CD8-positive, alpha-beta memory T cell (primary cell): ENCODE measurements at places on chromosomes 5 and 9. TPM values are rescaled to one million over a fixed set of nuclear protein-coding genes. Genes with fewer than 3 reads are reported as not detected.

DNA sequence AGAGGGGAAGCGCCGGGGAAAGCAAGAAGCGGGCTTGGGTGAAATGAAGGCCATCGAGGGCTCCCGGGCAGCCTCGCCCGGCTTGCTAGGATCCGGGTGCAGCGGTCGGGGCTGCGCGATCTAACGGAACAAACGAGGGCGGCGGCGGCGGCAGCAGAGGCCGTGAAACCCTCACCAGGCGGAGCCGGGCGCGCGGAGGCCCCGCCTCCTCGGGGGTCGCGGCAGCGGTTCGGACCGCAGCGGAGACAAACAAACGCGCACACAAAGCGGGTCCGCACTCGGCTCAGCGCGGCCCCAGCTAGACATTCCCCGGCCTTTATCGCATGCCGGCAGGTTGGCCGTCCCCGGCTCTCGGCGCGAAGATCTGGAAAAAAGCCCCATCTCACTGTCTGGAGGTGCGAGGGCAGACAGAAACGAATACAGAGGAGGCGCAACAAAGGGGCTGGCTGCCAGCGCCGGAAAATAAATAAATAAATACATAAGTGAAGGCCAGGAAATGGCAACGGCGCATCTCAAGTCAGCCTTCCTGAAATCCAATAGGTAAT, 10.5 kb upstream of the TRIM36 start:
- no peak for DNase-seq

GRCh38 chr5:154541553-154541952, 63.5 kb upstream of the HAND1 start:
- no peak for DNase-seq

GRCh38 chr9:121699571-121700164, 48.2 kb downstream of the DAB2IP start:
- no peak for DNase-seq

- DNase-seq, result no peak
Observed at GRCh38 chr5:158378931-158379330, 520.0 kb upstream of the CLINT1 start.

DNA sequence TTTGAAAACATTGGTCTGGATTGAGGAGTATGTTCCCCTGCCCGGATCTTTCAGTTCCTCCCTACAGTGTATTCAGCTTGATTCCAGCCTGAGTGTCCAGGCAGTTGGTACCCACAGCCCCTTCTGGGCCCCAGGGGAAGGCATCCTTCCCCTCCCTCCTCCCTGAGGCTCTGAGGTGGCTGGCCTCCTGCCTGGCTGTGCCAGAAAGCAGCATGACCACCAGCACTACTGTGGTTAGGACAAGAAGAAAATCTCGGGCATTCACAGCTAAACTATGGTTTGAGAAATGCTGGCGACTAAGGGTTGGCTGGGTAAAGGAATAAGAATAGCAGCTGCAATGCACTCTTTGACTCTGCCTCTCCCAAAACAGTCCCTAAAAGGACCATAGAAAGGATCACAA, 84.6 kb upstream of the LIFR start:
- DNase-seq, result no peak

DNA sequence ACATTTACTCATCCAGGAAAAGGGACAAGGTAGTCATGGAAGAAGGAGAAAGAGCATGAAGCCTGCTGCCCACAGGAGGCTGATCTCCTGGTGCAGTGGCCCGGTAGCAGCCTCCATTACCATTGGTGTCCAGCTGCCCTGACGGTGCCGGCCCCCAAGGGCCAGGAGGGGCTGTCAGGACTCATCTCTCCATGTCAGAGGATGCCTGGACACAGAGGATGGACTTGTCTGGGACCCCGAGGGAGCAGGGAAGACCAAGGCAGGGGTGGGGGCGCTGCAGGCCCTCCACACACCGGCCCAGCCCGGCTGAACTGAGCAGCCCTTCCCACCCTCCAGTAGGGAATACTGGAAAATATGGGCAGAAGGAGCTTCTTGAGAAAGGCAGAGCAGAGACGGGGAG, 52.2 kb downstream of the IRX2 start:
- DNase-seq, result no peak

- DNase-seq, result no peak
Observed at GRCh38 chr5:79518718-79519117, 4.8 kb upstream of the HOMER1 start.

DNA sequence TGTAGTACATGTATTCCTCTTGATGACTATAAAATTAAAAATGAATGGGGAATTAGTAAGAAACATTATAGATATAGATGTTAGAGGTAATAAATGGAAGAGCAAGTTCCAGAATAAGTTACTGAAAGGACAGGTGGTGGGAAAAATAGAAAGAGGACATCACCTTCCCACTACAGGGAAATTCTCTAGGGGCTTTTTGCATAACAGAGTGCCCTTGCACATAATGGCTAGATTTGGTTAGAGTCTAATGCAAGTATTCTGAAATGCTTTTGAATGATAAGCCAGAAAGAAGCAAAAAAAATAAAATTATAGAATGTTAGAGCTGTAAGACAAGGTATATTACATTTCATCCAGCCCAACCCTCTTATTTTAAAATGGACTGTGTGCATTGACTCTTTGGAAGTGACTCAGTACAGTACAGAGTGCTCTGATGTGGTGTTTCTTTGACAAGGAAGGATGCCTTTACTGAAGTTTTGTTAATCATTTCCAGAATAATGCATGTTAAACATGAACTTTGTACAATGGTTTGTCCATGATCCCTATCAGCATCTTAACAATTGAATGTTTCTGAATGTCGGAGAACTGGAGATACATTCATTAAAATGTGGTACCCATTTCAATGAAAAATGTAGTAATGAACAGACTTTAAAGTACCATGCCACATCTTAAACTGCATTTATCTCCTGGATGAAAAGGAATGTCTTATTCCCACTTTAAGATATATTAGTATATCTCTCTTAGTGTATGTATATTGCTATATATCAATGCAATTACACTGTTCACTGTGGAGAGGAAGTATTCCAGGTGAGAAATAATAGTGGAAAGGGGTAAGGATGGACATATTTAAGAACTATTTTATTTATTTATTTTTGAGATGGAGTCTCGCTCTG, 391.1 kb downstream of the ADGRV1 start:
- no peak for DNase-seq

AQP7 gene
- not detected for total RNA-seq

DNA sequence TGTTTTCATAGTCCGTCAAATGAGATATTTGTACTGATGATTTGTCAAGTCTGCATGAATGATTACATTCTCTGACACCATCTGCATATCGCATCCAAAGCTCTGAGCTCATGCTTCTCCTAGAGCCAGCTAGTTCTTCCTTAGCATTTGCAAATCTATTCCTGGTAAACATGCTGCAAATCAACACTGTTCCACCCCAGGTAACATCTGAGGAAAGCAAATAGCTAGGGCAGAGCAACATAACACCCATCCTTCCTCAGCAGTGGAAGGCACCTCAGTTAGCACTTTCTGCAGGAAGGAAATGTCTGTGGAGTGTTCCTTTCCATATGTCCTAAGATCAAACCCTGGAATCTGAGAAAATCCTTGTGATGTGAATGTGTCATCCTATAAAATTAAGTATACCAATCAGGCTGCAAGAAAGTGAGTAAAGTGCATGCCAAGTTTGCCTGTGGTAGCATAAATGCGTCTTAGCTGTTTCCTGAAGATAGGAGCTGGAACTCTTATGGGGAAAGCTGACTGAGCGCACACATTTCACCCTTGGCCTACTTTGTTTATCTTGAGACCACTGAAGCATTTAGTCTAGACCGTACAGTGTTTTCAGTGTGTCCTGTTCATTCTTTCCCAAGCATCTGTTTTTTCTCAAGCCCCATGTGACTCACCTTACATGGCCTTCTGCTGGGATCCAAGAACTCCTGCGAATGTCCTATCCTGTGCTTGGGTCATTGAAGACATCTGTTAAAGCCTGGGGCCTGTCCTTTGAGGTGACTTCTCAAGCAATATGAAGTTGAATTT, 50.9 kb upstream of the STARD4 start:
- no peak for DNase-seq

SH3GL2 gene
- not detected for total RNA-seq

GRCh38 chr5:171701100-171701541, 84.5 kb upstream of the SMIM23 start:
- no peak for DNase-seq

GRCh38 chr9:36100532-36100931, 36.0 kb upstream of the GLIPR2 start:
- no peak for DNase-seq

DNA sequence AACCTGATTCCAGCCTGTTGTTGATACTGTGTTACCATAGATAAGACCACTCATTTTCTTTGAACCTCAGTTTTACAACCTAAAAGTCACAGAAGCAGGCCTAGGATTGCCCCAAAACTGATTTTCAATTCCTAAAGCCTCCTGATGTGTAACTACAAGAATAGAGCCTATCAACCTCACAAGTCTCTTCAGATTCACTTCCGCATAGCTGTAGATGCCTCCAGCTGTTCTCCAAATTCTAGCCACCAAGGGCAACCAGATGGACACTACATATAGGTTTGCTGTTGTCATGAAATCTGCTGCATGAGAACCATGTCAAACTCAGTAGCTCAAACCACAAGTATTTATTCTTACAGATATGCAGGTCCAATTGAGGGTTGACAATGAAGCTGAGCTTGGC, 143.5 kb downstream of the SPATA31D1 start:
- DNase-seq, result no peak

TMOD1 gene
- total RNA-seq, result 1.5 TPM

MRPL22 gene
- total RNA-seq, result 90.2 TPM

GRCh38 chr5:2895876-2896275, 144.4 kb upstream of the IRX2 start:
- no peak for DNase-seq

- no peak for DNase-seq
Observed at GRCh38 chr9:101572316-101572715, 22.5 kb downstream of the PPP3R2 start.

CORO2A gene
- 5.1 TPM for total RNA-seq

DNA sequence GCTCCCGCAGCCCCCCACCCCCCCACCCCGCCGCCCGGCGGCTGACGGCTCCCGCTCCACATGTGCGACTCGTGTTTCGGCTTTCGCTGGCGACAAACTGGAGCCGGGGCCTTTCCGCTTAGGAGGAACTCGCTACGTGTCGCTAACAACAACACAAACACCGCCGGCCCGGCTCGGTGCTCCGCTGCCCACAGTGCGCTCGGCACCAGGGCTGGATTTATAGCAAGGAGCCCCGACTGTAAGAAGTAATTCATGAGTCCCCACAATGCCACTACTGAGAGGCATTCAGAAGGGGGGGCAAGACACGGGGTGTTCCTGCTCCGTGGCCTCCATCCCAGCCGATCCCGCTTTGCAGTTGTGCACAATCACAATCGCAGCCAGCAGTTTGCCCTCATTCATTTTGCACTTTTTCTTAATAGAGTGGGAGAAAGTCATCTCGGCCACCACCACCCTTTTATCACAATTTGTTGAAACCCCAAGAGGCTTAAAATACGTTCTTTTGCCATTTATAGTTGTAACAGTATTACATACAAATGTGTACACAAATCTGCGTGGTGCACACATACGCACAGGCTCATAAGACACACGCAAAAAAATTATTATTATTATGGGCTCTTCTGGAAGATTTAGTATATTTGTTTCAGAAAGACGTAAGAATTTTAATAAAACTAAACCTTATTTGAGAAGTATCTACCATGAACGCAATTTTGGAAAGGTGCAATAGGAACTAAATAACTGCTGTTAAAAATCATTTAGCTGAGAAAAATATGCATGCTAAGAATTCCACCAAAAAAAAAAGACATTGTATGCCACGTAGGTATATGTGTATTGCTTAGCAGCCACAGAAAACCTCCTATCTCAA, 48.1 kb downstream of the EBF1 start:
- DNase-seq, result no peak

DNA sequence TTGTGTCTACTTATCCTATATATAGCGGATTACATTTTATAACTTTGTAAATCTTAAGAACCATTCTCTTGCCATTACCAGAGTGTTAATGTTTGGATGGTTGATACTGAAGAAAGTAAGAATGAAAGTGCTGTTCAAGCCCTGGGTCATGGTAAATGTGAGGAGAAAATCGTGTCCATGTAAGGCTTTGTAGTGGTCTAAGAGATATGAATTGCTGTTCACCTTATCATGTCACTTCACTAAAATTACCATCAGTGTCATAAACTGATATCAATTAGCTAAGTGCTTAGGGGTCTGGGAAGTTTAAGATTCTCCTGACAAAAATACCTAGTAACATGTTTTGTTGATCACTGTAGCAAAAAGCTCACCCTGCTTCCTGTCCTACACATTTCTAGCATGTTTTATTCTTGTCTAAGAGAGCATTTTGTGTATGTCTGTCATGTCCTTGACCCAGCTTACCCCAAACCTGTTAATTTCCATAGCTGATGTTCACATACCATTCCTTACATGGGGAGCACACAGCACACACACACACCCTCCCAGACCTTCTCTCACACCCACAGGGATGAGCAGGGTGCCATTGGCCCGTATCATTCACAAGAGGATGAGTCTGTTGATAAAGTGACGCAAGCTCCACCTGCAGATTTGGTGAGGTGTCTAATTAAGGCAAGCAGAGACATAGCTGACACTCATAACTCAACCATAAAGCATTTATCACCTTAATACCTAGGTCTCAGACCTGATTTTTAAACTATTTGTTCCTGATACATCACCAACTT, 125.1 kb upstream of the PAM start:
- no peak for DNase-seq

GRCh38 chr5:139395844-139396640, 1.1 kb upstream of the PROB1 start:
- DNase-seq, result no peak

DNA sequence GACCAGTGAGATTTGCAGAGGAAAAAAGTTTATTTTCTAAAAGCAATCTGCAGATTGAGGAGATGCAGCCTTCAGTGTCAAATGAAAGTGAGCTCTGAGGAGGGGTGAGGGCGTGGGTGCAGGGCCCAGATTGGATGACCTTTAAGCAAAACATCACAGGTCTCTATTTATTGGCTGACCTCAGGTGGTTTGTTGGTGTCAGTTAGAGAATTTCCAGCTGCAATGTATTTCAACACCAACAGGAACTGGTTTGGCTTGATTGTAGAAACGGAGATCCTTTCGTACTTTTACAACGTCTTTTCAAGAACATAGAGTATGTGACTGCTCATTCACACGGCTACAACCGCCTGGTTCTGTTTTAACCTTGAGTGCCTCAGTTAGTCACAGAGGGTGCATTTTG, 1069.1 kb downstream of the EFNA5 start:
- no peak for DNase-seq

GRCh38 chr5:103428411-103428871, 134.1 kb downstream of the NUDT12 start:
- no peak for DNase-seq

GRCh38 chr5:56838409-56839039, 23.2 kb downstream of the MAP3K1 start:
- peak; percentile 44 for DNase-seq

DNA sequence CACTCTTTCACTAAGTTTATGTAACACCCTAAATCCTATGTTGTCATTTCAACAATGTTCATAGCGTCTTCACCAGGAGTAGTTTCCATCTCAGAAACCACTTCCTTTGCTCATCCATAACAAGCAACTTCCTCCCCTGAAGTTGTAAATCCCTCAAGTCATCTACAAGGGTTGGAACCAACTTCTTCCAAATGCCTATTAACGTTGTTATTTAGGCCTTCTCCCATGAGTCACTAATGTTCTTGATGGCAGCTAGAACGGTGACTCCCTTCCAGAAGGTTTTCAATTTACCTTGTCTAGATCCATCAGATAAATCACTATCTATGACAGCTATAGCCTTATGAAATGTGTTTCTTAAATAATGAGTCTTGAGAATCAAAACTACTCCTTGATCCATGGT, 73.3 kb upstream of the TARS1 start:
- DNase-seq, result no peak

- DNase-seq, result no peak
Observed at GRCh38 chr9:73213300-73213699, 61.6 kb downstream of the ANXA1 start.

GRCh38 chr5:14809369-14810155, 62.0 kb downstream of the ANKH start:
- DNase-seq, result peak; percentile 69
